SIG-M5 (cell line): ENCODE measurements at places on chromosomes 2 and 18.

GRCh38 chr18:30828700-30829099, 213.8 kb downstream of the DSC3 start:
- no peak for DNase-seq

- DNase-seq: no peak
Observed at GRCh38 chr18:24341361-24341760, 56.3 kb downstream of the OSBPL1A start.

DNA sequence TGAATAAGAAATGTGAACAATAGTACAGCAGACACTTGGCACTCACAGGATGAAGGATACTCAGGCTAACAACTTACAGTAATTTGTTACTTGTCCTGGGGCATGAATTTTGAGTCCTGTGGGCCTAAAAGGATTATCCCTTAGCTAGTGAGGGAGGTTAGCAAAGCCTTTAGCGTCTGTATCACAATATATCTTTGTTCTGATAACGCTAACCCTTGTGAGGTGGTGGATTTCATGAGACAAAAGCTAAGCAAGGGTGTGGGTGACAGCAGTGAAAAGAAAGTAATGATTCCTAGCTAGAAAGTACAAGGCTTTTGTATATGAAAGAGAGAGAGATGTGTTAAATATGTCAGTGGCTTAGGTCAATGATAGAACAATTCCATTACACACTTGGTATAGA, 46.8 kb upstream of the TTC21B start:
- DNase-seq: no peak

DNA sequence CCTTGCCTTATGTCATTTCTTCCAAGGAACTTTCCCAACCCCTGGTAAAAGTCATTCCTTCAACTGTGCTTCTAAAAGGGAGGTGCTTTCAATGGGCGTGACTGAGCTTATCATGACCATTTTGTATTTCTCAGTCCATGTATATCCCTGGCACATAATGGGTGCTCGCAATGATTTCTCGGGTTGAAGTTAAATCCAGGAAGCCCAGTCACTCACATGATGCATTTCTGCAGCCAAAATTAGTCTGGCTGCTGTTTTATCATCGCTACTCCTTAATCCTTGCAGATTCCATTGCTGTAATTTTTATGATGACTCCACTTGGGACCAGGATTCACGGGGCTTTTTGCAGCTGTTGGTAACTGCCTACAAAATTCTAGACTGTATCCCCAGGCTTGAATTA, 25.9 kb upstream of the RFX8 start:
- DNase-seq: no peak

DNA sequence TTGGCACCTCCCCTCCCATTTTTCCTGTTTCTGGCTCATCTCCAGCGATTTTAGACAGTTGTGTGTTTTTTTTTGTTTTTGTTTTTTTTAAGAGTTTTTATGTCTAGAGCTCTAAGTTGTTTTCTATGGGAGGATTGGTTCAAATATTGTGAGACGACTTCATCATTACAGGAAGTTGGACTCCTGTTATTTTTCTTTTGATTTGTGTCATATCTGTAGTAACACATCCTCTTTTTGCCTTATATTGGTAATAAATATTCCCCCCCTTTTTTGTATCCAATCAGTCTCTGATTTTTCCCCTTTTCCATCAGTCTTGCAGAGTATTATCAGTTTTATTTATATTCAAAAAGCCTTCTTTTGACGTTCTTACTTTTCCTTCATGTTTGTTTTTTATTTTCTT, 89.0 kb downstream of the KIAA1328 start:
- no peak for DNase-seq

- no peak for DNase-seq
Observed at GRCh38 chr2:54107903-54108615, 7.4 kb upstream of the ACYP2 start.

DNA sequence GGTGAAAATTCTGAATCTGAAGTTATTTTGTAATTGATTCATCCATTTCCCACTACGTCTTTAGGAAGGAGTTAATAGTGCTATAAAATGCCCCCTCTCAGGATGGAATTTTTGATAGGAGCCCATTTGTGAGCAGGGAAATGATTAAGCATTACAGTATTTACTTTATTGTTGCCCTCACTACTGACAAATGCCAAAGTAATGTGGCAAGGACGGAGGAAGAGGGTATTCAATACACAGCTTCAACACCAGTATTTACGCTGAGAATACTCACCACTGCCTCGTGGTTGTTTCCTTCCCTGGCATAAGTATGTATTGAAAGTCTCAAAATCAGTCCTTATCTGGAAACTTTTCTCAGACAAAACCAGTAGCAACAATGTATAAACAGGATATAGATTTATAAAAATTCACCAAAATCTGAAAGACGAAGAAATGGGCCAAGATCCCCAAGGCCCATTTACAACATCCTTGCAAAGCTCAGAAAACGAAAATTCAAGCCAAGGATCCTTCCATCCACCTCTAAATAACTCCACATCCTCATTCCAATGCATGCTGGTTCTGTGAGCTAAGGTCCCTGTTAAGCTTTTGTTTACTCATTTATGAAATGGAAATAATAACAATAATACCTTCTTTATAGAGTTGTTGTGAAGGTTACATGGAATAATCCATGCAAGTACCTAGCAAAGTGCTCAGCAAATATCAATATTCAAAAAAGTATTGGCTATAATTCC, 29.3 kb downstream of the FEZ2 start:
- DNase-seq: no peak

DNA sequence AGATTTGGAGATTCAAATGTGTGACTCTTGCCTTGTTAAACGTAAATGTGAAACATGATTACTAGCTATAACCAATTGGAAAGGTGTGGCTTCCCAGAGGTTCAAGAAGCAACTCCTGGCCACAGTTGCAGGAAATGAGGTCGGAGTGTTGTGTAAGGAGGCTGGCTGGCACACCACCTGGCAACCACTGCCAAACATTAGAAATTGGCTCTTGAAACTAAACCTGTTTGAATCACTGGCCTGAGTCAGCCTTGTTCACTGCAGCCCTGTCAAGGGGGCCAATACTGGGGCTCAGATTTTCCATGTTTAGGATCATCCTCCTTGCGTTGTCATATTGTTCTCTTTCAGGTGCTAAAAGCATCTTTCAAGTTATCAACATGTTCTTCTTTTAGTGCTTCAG, 206.3 kb downstream of the ARL6IP6 start:
- no peak for DNase-seq

DNA sequence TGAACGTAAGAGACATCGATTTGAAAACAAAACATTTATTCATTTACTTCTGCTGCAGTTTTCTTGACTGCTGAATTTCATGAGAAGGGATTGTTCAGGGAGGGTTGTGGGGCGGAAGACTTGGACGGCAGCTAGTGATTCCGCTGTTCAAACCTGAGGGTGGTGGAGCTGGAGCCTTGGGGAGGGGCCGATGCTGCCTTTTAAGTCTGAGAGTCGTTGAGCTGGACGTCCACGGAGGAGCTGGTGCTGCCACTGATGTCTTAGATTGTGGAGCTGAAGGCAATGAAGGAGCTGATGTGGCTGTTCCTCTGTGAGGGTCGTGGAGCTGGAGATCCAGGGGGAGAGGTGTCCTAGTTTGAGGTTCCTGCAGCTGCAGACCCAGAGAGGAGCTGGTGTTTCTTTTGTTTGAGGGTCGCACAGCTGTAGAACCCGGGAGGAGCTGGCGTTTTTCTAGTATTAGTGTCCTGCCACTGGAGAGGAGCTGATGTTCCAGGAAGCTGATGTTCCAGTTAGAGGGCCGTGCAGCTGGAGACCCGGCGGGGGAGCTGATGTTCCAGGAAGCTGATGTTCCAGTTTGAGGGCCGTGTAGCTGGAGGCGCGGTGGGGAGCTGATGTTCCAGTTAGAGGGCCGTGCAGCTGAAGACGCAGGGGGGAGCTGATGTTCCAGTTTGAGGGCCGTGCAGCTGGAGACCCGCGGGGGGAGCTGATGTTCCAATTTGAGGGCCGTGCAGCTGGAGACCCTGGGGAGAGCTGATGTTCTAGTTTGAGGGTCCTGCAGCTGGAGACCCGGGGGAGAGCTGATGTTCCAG, 150.9 kb downstream of the RTP5 start:
- DNase-seq: no peak
